ENCODE measurements at places on chromosomes 2 and 18. TPM values are rescaled to one million over a fixed set of nuclear protein-coding genes. Genes with fewer than 3 reads are reported as not detected.

DNA sequence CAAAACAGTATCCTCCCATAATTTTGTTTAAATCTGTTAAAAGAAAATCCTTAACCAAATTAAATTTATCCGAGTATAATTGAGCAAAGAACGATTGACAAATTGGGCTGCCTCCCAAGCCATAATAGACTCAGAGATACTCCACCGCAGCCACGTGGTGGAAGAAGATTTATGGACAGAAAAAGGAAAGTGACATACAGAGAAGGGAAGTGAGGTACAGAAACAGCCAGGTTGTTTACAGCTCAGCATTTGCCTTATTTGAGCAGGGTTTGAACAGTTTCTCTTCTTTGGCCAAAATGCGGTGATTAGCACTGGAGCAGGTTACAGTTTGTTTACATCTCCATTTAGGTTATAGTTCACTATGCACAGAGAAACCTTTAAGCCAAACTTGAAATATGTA lies 60.8 kb downstream of the KYNU start:
- no peak for DNase-seq

The TTN gene
- not detected for total RNA-seq

The DAPL1 gene
- not detected for total RNA-seq

- DNase-seq = no peak
These were observed 1.4 kb downstream of the ASB3 start for GRCh38 chr2:53785366-53785765.

GRCh38 chr2:152479282-152479681 lies 144.3 kb downstream of the FMNL2 start:
- no peak for DNase-seq

DNA sequence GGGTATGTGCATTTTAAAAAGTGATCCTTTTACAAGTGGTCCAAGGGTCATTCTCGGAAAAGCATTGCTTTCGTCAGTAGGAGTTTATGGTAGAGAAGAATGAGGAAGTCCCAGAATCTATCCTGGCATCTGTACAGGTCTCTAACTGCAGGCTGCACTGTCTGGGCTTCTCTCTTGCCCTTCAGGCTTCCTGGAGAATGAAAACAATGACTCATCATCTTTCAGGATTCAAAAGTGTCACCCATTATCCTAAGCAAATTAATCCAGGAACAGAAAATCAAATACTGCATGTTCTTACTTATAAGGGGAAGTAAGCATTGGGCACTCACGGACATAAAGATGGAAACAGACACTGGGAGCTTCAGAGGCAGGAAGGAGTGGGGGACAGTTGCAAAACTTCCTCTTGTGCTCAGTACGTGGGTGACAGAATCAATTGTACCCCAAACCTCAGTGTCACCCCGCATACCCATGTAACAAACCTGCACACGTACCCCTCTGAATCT lies 60.2 kb upstream of the TXNDC2 start:
- DNase-seq = peak; percentile 76
